Central memory CD4-positive, alpha-beta T cell (primary cell): ENCODE measurements at places on chromosomes 13 and 19.

DNA sequence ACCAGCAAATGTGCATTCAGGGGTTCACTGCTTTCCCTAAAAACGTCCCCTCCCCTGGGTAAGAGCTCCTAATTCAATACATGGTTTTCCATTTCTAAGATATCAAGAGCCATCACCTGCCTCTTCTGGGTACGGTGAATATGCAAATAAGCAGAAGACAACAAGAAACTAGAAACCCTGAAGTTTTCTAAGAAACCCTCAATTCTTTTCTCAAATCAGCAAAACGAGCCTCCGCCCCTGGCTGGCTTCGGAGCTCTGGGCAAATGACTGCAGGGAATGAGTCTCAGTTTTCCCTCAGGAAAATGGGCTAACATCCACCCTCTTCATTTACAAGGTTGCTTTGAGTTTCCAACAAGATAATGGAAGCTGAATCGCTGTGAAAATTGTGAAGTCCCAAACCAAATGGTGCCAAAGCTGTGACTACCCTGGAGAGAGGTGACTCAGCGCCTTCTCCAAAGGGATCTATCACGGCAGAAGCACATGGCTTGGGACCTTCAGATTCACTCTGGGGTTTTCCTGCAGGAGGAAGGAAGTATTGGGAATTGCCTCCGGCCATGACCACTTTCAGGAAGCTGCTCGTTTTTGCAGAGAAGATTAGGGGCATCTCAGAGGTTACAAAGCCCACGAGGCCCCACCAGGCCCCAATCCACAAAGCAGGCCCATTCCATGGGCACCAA, 26.6 kb downstream of the KLF2 start:
- no peak for DNase-seq

- no peak for DNase-seq
Measured at GRCh38 chr19:36169084-36169760, 17.0 kb upstream of the COX7A1 start.

GRCh38 chr19:2148482-2149135, 2.8 kb downstream of the AP3D1 start:
- DNase-seq: no peak

DNA sequence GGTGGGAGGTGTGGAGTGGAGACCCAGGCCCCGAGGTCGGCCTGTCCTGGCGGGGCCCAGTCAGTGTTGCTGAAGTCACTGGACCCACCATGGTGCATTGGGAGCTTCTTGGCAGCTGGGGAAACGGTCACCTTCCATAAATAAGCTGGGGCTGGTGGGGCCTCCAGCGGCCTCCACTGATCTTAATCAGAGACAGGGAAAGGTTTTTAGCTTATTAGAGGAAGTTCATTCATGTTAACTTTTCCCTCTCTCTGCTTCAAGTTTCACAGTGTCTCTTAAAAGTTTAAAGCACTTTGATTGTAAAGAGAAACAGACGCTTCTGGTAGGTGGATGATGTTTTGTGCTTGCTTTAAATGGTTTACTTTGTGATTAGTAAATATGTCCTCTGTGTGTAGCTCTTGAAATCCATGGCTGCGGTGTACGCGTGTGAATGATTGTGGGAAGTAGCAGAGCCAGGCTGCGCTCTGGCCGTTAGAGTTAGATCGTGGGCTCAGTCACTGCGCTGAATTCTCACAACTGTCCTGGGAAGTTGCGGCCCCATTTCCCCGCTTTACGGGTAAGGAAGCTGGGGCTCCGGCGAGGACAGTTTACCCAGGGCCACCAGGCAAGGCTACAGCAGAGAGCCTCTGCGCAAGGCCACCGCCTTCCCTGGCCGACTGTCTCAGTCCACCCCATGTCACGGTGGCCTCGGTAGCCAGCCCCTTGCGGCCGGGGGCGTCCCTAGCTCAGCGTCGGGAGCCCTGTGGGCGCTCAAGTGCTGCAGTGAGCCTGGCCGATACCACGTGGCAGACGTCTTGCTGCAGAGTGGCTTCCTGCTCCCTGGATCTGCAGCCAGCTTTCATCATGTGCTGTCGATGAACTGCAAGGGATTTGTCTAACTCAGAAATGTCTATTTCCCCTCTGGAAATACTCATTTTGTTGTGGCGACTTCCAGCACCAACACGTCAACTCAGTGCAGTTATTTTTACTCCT, 16.5 kb upstream of the NDUFS7 start:
- no peak for DNase-seq

GRCh38 chr13:20311596-20311995, 79.5 kb upstream of the GJB6 start:
- DNase-seq: no peak

DNA sequence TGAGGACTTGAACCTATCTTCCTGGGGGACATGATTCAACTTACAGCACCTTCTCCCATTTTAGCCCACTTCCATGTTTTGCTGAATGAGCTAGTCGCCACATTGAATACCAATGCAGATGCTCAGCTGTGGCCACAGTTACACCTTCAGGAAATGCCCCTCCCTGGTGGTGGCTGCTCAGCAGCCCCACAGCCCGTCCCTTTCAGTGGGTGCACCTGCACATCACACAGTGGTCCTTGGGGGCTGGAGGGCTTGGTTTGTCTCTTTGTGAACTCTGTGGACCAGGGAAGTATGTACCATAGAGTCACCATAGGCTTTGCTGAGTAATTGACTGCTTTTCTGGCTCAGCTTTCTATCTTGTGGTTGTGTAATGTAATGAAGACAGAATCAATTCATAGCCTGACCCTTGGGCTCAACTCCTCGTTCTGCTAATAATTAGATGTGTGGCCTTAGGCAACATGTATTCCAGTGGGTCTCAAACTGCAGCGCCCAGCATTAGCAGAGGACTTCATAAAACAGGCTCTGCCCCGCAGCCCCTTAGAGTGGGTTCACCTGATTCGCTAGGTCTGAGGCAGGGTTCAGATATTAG, 48.1 kb upstream of the FARP1 start:
- DNase-seq: no peak

GRCh38 chr13:23928985-23929384, 31.7 kb upstream of the C1QTNF9B start:
- no peak for DNase-seq

DNA sequence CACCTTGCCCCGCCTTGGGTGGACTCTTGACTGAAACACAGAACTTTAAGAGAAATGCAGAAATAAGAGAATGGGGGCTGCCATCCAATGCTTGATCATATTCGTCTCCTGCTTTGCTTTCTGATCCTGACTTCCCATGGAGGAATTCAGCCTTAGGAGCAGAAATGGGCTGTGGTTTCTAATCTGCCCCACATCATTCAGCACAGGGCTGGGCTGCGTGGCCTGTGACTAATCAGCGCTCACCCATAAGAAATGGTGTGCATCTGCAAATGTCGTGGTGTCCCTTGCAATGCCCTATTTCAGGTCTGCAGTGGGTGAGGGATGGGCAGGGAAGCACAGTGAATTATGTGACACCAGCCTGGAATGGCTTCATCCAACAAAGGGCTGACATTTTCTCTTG, 60.7 kb upstream of the URI1 start:
- DNase-seq: no peak

DNA sequence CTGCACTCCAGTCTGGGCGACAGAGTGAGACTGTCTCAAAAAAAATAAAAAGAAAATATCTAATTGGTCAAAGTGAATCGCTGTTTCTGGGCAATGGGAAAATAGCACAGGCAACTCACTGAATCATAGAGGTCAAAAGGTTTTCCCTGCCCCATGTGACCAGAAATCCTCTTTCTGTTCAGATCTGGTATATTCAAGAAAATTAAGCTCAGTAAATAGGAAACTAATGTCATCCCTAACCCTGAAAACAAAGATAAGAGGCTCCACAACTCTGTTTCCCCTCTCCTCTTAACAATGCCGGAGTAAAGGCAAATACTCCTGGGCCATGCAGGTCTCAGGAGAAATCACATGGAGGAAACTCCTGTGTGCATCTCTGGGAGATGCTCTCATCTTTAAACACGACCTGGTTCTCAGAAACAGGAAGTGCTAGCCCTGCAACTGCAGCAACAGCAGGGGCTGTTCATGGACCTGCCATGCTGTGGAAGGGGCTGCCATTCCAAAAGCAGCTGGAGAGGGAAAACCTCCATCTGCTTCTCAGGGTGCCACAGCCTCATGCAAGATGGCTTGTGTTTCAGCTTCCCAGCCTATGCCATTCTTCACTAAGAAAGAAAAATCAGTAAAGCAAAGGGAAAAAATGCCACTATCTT, 47.5 kb upstream of the SLC7A9 start:
- no peak for DNase-seq

- no peak for DNase-seq
Measured at GRCh38 chr13:98447881-98448641, 128.8 kb downstream of the STK24 start.

GRCh38 chr19:19062454-19063182, 1.2 kb upstream of the SLC25A42 start:
- DNase-seq: no peak

DNA sequence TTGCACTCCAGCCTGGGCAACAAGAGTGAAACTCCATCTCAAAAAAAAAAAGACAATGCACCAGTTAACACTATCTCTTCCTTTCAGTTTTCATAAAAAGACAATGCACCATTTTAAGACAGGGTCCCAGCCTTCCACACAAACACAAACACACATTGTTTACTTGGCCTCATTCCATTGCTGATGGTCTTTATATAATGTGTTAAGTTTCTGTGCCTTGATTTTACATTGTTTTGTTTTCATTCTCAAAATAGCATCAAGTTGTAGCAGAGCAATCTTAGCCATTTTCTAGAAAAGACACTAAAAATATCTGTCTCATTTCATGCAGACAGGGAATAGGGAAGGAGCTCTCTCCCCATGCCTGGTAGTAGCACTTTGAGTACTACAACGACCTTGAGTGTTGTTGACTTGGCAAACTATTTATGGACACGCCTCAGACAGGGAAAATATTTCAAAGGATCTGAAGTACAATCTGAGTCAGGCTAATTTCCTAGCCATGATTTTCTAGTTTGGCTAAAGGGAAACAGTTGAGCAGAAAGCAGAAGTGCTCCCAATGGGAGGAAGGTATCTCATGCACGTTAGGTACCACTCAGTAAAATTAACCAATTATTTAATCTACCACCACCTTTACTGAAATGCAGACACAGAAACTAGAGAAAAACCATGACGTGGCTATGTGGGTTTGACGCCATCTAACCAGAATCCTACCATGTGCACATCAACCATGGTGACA, 120.6 kb downstream of the ABCC4 start:
- no peak for DNase-seq

- DNase-seq: no peak
Measured at GRCh38 chr19:1571358-1571757, 3.2 kb upstream of the MEX3D start.

- DNase-seq: no peak
Measured at GRCh38 chr13:112907286-112907685, 61.7 kb upstream of the MCF2L start.
